Muscle of arm (tissue), 14 donors: ENCODE measurements at places on chromosomes 5 and 9. TPM values are rescaled to one million over a fixed set of nuclear protein-coding genes. Genes with fewer than 3 reads are reported as not detected.
A peak's percentile ranks its signal among the peaks of the same experiment; 100 is the strongest.

DNA sequence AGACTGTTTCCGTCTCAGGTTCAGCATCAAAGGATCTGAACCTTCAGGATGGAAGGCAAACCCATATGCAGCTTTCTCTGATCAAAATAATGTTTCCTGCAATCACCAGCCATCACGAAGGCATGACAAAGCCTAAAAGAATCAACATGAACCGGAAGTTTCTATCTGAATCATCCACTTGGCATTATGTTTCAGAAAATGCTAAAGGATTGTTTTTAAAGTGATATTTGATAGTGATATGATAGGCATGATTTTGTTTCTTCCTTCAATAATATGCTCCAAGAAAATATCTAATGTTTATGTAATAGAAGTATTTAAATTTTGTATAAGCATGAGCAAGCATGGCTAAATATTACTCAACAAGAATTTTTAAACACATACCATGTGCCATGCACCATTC lies 219.6 kb downstream of the PLK2 start:
- DNase-seq, result no peak

Gene TMED7
- 78.3 TPM for polyA plus RNA-seq

- DNase-seq, result peak; percentile 90
Observed at GRCh38 chr5:136058039-136058971, 29.5 kb downstream of the TGFBI start.

- DNase-seq, result peak; percentile 84
Observed at GRCh38 chr9:18114559-18115475, 359.1 kb upstream of the ADAMTSL1 start.

Gene PCDHGA6
- 4.0 TPM for polyA plus RNA-seq

GRCh38 chr5:141883184-141883891 lies 5.1 kb upstream of the PCDH1 start:
- DNase-seq, result peak; percentile 25

- no peak for DNase-seq
Observed at GRCh38 chr9:22030101-22030598, 21.0 kb upstream of the CDKN2B start.

Gene SELENOP
- 263 TPM for polyA plus RNA-seq

GRCh38 chr5:177302354-177303110 lies 987 bp downstream of the RAB24 start:
- no peak for DNase-seq

DNA sequence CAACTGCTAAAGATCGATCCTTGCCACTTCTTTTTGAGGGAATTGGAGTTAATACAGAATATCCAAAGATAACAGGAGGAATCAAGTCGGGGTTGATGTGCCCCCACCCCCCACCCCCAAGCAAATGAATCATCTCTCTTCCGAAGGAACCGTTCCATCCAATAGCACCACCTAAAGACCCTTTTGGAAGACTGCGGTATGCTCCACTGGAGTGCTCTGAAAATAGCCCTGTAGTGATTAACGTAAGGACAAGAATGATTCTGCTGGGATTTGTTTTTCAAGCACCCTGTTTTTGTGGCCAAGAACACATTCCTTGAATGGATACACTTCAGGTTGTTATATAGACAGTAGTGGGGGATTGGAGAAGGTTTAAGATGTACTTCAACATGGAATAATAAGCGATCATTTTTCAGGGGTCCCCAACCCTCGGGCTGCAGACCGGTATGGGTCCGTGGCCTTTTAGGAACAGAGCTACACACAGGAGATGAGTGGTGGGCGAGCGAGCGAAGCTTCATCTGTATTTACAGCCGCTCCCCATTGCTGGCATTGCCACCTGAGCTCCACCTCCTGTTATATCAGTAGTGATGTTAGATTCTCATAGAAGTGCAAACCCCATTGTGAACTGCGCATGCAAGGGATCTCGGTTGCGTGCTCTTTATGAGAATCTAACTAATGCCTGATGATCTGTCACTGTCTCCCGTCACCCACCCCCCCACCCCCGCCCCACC lies 44.5 kb upstream of the TMEM252 start:
- DNase-seq, result no peak

DNA sequence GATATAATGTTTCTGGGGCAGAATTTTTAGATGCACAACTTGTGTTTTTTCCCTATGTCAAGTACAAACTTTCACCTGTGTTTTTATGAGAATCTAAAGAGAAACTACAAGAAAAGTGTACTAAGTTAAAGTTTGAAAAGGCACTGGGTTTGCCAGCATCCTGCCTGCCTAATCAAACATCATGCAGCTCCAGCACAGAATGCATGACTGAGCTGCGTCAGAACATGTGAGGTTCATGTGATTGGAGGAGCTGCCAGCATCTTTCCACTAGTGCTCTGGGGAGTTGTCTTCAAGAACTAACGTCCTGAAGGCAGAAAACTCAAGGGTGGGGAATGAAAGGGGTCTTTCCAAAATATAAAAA lies 46.1 kb upstream of the RIC1 start:
- no peak for DNase-seq

Gene GRIN3A
- not detected for polyA plus RNA-seq
